A549 treated with RU486 at 1 μM for 4 hours (cell line): ENCODE measurements at places on chromosomes 7 and 10. TPM values are rescaled to one million over a fixed set of nuclear protein-coding genes. Genes with fewer than 3 reads are reported as not detected.

Gene SORBS1
- total RNA-seq = 0.32 to 0.69 TPM (median 0.54 TPM) in 5 replicates

Gene LRMDA
- total RNA-seq = 3.1 to 6.5 TPM (median 4.6 TPM) in 5 replicates

Gene TMEM236
- total RNA-seq = 0.03 to 0.07 TPM (median 0.06 TPM) in 5 replicates

Gene ARHGAP22
- total RNA-seq = 2.8 to 5.1 TPM (median 3.9 TPM) in 5 replicates

Gene CTAGE6
- total RNA-seq = not detected in 5 replicates

Gene FXYD4
- not detected in 5 replicates for total RNA-seq

Gene PLXDC2
- total RNA-seq = 0.02 to 0.05 TPM (median 0.03 TPM) in 3 of 5 replicates, not detected in the others

Gene LFNG
- 7.9 to 16.6 TPM (median 13.2 TPM) in 5 replicates for total RNA-seq

Gene MUC3A
- 10.0 to 17.6 TPM (median 16.9 TPM) in 5 replicates for total RNA-seq

Gene CHAT
- not detected in 5 replicates for total RNA-seq

Gene SDK1
- 0.31 to 0.74 TPM (median 0.37 TPM) in 5 replicates for total RNA-seq

Gene THSD7A
- 1.3 to 3.3 TPM (median 2.6 TPM) in 5 replicates for total RNA-seq

Gene HKDC1
- 15.2 to 21.3 TPM (median 17.1 TPM) in 5 replicates for total RNA-seq

Gene CNPY1
- total RNA-seq = not detected in 5 replicates

Gene GIMAP1
- not detected in 5 replicates for total RNA-seq

Gene MYOZ1
- total RNA-seq = not detected in 5 replicates

Gene ANKRD1
- 5.3 to 8.7 TPM (median 7.9 TPM) in 5 replicates for total RNA-seq

Gene EDRF1
- 10.7 to 19.1 TPM (median 16.9 TPM) in 5 replicates for total RNA-seq

Gene HOXA4
- total RNA-seq = 2.0 to 2.9 TPM (median 2.4 TPM) in 5 replicates

Gene ZNRF2
- total RNA-seq = 4.1 to 8.2 TPM (median 7.3 TPM) in 5 replicates

Gene MYO1G
- 0.07 to 0.20 TPM (median 0.13 TPM) in 5 replicates for total RNA-seq

Gene ANKRD26
- 0.98 to 4.0 TPM (median 2.9 TPM) in 5 replicates for total RNA-seq

Gene SAMD9
- total RNA-seq = 1.8 to 7.4 TPM (median 5.9 TPM) in 5 replicates

Gene UTF1
- 0.08 to 0.16 TPM (median 0.16 TPM) in 3 of 5 replicates, not detected in the others for total RNA-seq
